ENCODE measurements at places on chromosomes 7 and 10. TPM values are rescaled to one million over a fixed set of nuclear protein-coding genes. Genes with fewer than 3 reads are reported as not detected.

The GIMAP5 gene
- 3.7 TPM for total RNA-seq

The TMEM176A gene
- 1.2 TPM for total RNA-seq

The NEBL gene
- total RNA-seq: 66.4 TPM

The EPHB6 gene
- total RNA-seq: 21.9 TPM

The CCNJ gene
- 15.7 TPM for total RNA-seq
